ENCODE measurements at places on chromosomes 12 and 14.

DNA sequence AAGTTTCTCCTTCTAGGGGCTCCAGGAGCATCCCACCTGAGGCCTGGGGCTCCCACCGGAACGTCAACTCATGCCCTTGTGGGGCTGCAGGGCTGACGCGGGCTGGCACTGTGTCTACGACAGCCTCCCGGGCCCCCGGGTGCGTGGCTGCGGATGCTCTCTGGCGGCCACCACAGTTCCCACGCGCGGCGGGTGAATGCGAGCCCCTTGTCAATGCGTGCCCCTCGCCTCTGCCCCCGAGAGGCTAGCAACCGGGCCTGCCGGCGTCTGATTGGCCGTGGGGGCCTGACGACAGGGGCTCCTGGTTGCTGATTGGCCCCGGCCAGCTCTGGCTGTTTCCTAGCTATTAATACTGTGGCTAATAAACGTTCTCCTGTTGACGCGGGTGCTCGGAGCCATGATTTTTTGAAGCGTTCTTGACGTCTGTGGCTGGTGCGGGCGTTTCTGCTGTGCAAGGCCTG, 1.8 kb upstream of the MEG3 start:
- DNase-seq, result no peak

DNA sequence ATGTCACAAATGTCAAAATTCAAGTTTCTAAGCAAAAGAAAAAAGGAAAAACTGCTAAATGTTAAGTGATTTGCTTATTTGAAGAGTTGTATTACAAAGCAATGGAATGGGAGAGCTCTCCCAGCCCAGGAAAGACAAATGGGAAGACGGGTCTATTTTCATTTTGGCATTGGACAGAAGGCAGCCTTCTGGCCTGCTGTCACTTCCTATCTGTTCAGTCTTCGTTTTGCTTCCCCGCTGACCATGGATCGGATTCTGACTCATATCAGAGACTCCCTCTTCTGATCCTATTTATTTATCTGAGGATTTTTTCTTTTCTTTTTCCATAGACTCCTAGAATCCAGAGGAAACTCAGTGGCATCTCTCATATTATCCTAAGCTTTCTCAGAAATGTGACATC, 634.9 kb downstream of the DIO2 start:
- no peak for DNase-seq

DNA sequence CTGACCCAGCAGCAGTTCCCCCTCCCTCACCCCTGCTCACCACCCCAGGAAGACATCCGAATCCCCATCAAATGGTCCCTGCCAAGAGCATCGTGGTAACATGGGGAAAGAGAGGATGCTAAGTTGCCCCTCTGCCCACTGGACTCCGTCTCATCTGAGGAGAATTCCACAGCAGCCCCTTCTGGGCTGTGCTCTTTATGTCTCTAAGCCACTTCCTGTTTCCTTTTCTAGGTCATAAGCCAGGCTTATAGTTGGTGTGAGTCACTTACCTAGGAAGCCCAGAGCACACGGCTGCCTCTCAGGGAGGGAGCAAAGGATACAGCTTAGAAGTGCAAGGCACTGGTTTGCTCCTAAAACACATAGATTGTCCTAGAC, 76.0 kb downstream of the VCPKMT start:
- no peak for DNase-seq

- DNase-seq, result no peak
These were observed 17.9 kb upstream of the EML1 start for GRCh38 chr14:99775351-99775750.

Data from coronary artery (tissue), 2 donors.